ENCODE measurements at places on chromosomes 13 and 19. TPM values are rescaled to one million over a fixed set of nuclear protein-coding genes. Genes with fewer than 3 reads are reported as not detected.

- H3K36me3 ChIP-seq = no peaks in the 10 kb centered on the region
- no peak for DNase-seq
- H3K4me3 ChIP-seq = no peak overlapping the region
These were observed 104.6 kb upstream of the GJB6 start for GRCh38 chr13:20336761-20337160.

ZNF829 gene
- total RNA-seq = 4.0 TPM

DNA sequence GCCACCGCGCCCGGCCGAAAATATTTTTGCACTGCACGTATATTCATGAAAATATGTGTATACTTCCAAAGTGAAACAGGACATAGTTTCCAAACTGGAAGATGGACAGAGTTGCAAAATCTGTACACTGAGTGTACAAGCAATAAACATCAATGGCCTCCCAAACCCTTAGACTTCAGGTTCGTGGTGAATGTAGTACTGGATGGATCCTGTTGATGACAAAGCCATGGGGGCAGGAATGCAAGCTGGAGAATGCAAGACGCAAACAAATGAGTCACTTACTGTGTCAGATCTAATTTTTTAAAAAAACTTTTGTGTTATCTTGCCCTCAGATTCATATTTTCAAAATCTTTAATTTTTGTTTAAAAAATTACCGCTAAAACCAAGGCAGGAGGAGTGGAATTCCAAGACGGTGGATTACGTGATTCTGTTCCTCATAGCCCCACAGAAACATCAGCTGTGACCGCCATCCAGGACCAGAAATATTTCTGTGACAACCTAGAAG, 12.7 kb upstream of the LILRA2 start:
- H3K36me3 ChIP-seq = no peaks in the 10 kb centered on the region
- no peaks in the 10 kb centered on the region for H3K4me1 ChIP-seq
- H3K27me3 ChIP-seq = no peaks in the 10 kb centered on the region
- no peak overlapping the region for H3K27ac ChIP-seq

DNA sequence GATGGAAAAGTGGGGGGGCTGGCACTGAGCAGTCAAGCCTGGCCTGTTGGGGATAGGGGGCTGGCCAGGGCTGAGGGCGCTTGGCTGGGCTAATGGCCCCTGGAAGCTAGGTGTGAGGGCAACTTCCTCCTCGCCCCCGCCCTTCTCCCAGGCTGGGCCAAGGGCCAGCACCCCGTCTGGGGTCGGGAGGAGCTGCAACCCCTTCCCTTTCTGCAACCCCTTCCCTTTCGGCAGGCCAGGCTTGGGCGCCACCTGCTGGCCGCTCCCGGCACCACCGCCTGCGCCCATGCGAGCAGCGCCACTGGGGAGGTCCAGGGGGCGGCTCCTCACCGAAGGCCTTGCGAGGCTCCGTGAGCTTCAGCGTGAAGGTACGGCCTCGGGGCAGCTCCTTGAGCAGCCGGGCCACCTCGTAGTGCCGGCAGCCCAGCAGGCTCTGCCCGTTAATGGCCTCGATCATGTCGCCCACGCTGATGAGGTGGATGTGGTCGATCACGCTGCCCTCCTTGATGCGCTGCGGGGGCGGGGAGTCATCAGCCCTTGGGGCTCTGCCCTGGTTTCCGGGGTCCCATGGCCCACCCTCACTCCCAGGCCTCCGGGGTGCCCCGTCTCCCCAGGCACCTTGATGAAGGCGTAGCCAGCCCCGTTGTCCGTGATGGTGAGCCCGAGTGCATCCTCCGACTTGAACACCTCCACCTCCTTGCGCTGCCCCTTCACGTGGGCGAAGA, 5.0 kb upstream of the PTGER1 start:
- H3K27me3 ChIP-seq = peaks cover 16% of the 10 kb centered on the region
- H3K4me1 ChIP-seq = no peaks in the 10 kb centered on the region
- peak; percentile 56 for DNase-seq
- H3K36me3 ChIP-seq = peaks cover 31% of the 10 kb centered on the region

DNA sequence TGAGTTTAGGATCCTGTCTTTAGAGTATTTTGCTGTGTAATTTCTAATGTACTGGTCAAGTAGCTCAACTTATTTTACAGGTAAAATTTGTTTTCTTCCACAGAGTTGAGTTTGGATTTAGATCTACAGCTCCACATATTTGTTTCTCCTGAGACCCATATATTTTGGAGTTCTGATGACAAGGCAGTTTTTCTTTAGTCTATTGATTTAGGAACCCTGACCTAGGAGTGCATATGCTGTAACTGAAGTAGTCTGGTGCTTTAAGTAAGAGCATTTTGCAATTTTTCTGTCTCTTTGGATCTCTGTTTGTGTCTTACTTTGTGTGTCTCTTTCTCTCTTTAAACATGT, 19.5 kb upstream of the SPRY2 start:
- no peak overlapping the region for H3K4me3 ChIP-seq
- no peak for DNase-seq
- H3K36me3 ChIP-seq = no peaks in the 10 kb centered on the region
- H3K27me3 ChIP-seq = no peaks in the 10 kb centered on the region

SMAD9 gene
- 0.52 TPM for total RNA-seq

- H3K27ac ChIP-seq = no peak overlapping the region
- H3K27me3 ChIP-seq = no peaks in the 10 kb centered on the region
- no peak overlapping the region for H3K4me3 ChIP-seq
These were observed 117.4 kb downstream of the TNFRSF19 start for GRCh38 chr13:23687614-23688013.

DNA sequence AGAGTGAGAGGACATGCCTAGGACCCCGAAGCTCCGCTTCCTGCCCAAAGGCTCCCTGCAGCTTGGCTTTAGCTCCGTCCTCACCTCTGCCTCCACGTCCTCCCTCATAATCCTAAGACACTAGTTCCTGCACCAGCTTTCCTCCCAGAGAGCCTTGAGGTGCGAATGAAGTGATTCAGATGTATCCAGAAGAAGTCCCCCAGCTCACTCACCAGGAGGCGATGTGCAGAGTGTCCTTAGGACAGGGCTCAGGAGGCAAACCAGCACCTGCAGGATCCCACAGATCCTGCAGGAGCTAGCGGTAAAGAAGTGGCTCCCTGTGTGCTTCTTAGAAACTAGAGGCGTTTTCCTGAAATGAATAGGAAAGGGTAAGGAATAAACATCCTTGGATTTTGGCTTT, 109.7 kb downstream of the HSPH1 start:
- peaks cover 37% of the 10 kb centered on the region for H3K27me3 ChIP-seq
- no peaks in the 10 kb centered on the region for H3K36me3 ChIP-seq
- H3K27ac ChIP-seq = no peak overlapping the region

LRP3 gene
- total RNA-seq = 2.6 TPM

DNA sequence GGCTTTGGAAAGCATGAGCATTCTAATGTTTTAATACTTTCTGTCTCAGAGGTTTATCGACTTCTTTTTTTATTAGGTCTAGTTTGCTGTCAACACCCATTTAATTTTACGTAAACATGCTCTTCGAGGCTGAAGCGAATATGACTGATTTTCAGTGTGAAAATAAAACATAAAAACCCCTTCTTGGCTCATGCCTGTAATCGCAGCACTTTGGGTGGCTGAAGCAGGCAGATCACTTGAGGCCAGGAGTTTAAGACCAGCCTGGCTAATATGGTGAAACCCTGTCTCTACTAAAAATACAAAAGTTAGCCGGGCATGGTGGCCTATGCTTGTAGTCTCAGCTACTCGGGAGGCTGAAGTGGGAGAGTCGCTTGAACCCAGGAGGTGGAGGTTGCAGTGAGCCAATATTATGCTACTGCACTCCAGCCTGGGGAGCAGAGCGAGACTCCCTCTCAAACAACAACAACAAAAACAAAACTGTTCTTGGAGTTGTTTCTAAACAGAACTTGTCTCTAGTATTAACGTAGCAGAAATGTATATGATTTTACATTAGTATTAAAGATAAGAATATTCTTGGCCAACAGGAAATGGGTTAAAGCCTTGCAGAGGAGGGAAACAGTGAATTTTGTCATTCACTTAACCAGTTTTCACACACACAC, 7.1 kb upstream of the IGFL3 start:
- H3K36me3 ChIP-seq = no peaks in the 10 kb centered on the region
- DNase-seq = no peak
- H3K27ac ChIP-seq = no peak overlapping the region
- H3K4me1 ChIP-seq = no peaks in the 10 kb centered on the region

CCDC8 gene
- total RNA-seq = 10.3 TPM

DNA sequence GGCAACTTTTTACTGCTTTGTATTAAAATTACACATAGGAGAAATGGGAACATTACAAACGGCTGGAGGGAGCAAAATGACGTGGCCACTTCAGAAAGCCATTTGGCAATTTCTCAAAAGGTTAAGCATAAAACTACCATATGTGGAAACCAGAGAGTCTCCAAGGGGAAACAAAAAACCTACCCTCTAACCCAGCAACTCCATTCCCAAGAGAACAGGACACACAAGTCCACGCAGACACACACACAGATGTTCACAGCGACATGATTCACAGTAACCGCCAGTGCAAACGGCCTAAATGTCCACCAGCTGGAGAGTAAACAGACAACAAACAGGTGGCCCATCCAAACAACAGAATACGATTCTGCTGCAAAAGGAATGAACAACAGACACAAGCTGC, 37.2 kb downstream of the STK24 start:
- H3K36me3 ChIP-seq = peaks cover 7% of the 10 kb centered on the region
- DNase-seq = no peak
- H3K27me3 ChIP-seq = no peaks in the 10 kb centered on the region
- no peak overlapping the region for H3K27ac ChIP-seq

SIAH3 gene
- total RNA-seq = 0.14 TPM

GRCh38 chr19:1761528-1762242, 8.4 kb downstream of the ONECUT3 start:
- no peaks in the 10 kb centered on the region for H3K36me3 ChIP-seq
- no peak overlapping the region for H3K4me3 ChIP-seq
- no peaks in the 10 kb centered on the region for H3K4me1 ChIP-seq
- H3K27me3 ChIP-seq = peaks cover 100% of the 10 kb centered on the region
- no peak overlapping the region for H3K27ac ChIP-seq

DNA sequence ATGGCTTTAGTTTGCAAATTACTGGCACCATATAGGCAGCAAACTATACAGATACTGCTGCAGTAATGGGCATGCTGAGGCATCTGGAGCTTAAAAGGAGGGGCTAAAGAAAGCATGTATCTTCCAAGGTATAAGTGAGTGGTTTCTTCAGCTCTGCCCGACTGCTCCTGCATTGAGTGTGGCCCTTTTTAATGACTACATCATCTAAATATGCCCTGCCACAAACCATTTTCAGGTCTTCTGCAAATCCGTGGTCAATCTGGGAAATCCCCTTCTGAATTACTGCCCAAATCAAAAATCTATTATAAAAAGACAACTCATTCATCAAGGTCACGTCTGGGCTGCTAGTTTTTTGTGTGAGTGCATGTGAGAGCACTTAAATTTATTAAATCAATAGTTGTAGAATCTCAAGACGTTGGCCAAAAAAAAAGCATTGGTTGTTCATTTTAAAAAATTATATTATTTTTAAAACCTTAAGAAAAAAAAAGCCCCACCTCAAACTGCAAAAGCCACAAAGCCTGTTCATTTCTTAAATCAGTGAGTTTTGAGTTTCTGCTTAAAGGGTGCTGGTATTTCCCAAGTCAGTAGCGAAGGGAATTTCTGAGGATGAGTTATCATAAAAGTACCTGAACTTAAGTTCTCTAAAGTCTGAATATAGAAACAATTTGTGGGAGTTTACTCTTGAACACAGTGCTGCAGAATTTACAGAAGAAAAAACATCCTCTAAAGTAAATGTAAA, 16.3 kb downstream of the LCP1 start:
- peaks cover 48% of the 10 kb centered on the region for H3K36me3 ChIP-seq
- no peak for DNase-seq
- H3K27ac ChIP-seq = peak overlapping the region; percentile 33
- H3K27me3 ChIP-seq = no peaks in the 10 kb centered on the region

- H3K27me3 ChIP-seq = no peaks in the 10 kb centered on the region
- no peaks in the 10 kb centered on the region for H3K36me3 ChIP-seq
- no peak overlapping the region for H3K4me3 ChIP-seq
- DNase-seq = no peak
These were observed 11.1 kb downstream of the TEX101 start for GRCh38 chr19:43425567-43426392.

DNA sequence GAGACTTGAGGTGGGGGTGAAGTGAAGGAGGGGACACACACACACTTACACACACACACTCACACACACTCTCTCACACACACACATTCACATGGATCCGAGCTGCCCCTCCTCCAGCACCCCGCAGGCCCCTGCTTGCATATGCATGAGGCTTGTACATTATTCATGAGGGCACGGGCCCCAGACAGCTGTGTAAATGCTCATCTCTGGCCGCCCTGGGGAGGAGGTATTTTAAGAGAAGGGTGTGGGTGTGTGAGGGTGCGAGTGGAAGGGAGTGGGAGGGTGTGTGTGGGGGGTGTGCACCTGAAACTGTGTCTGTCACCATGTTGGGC, 2.4 kb downstream of the NCAN start:
- no peak overlapping the region for H3K27ac ChIP-seq
- no peak overlapping the region for H3K4me3 ChIP-seq
- H3K36me3 ChIP-seq = no peaks in the 10 kb centered on the region
